ENCODE measurements at places on chromosomes 7 and 10. TPM values are rescaled to one million over a fixed set of nuclear protein-coding genes. Genes with fewer than 3 reads are reported as not detected.

- DNase-seq = no peak
- no peak overlapping the region for H3K4me3 ChIP-seq
- H3K27ac ChIP-seq = no peak overlapping the region
- no peaks in the 10 kb centered on the region for H3K27me3 ChIP-seq
Observed at GRCh38 chr7:12146813-12147212, 64.3 kb upstream of the TMEM106B start.

DNA sequence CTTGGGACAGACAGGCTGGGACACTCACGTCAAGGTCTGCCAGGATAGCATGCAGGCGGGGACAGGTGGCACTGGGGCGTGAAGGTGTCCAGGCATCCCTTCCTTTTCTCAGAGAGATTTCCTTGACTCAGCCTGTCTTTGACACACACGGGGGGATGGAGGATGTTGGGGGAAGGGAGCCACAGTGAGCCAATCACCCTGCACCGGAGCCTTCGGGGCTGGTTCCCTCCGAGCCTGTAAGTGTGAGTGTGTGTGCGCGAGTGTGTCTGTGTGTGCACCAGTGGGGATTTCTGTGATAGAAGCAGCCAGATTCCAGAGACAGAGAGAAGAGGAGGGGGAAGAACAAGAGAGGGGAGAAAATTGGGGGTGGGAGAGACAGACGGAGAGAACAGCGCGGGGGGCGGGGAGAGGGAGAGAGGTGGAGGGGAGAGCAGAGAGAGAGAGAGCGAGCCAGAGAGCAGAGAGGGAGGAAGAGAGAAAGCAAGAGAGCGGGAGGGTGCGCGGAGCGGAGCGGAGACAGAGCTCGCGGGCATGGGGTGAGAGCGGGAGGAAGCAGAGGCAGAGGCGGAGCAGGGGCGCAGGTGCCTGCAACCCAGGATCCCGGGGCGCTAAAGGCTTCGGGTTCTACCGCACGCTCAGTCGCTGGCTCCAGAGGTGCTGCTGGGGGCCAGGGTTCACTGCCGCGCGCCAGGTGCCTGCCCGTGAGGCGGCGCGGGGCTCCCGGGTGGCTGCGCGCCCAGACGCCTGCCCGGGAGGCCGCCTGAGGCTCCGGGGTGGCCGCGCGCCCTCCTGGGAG, 466 bp upstream of the GPR26 start:
- no peaks in the 10 kb centered on the region for H3K36me3 ChIP-seq
- no peaks in the 10 kb centered on the region for H3K4me1 ChIP-seq
- H3K4me3 ChIP-seq = no peak overlapping the region
- no peak for DNase-seq
- H3K27me3 ChIP-seq = no peaks in the 10 kb centered on the region
- H3K27ac ChIP-seq = no peak overlapping the region

CABCOCO1 gene
- total RNA-seq = not detected

- no peak for DNase-seq
- no peaks in the 10 kb centered on the region for H3K27me3 ChIP-seq
- peak overlapping the region; percentile 9 for H3K27ac ChIP-seq
- H3K4me3 ChIP-seq = no peak overlapping the region
- no peaks in the 10 kb centered on the region for H3K36me3 ChIP-seq
Observed at GRCh38 chr10:29790207-29790606, 155.4 kb upstream of the SVIL start.

- H3K4me3 ChIP-seq = no peak overlapping the region
- no peak overlapping the region for H3K27ac ChIP-seq
- H3K27me3 ChIP-seq = no peaks in the 10 kb centered on the region
Observed at GRCh38 chr10:23379686-23380085, 35.1 kb upstream of the C10orf67 start.

DNA sequence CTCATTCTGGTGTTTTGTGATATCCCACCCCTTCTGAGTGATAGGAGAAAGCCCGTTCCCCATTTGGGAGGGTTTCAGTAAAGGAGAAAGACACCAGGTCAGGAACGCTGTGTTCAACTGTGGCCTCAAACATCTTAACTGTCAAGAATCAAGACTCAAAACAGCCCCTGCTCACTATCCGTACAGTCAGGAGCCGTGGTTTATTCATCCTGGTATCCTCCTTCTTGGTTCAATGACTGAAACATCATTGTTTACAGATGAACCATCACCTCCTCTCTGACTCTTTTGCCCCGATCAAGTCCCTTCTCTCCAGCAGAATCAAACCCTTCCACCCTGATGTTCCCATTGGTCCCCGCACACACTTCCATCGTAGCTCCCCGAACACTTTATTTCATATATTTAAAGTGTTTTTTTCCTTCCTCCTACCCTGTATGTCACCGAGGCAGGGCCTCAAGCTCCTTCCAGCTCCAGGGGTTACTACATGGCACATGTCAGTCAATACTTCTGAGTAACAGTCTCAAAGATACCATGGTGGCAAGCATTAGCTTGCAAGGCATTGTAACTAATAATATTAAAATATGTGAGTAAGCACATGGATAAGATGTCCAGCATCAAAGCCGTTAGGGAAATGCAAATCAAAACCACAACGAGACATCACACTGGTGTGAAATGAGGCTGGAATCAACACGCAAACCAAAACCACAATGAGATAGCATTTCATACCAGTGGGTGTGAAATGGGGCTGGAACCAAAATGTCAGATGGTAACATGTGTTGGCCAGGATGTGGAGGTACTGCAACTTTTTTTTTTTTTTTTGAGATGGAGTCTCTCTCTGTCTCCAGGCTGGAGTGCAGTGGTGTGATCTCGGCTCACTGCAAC, 124.7 kb upstream of the C1QL3 start:
- no peaks in the 10 kb centered on the region for H3K4me1 ChIP-seq
- no peak overlapping the region for H3K4me3 ChIP-seq
- H3K27ac ChIP-seq = no peak overlapping the region
- no peak for DNase-seq

DNA sequence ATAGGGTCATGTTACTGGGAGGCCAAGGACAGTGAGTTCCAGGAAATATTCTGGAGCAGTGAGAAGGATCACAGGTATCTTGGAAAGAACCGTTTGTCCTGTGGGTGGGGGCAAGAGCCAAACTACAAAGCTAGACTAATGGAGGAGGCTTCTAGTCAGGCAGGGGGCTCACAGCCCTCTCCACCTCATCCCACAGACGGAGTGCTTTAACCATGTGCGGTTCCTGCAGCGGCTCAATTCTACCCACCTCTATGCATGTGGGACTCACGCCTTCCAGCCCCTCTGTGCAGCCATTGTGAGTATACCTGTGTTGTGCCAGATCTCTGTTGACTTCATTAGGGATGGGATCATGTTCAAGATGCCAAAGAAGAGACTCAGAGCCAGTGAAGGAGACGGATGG, 8.1 kb downstream of the SEMA4G start:
- peak; percentile 49 for DNase-seq
- H3K4me3 ChIP-seq = no peak overlapping the region
- no peaks in the 10 kb centered on the region for H3K27me3 ChIP-seq
- no peak overlapping the region for H3K27ac ChIP-seq
- no peaks in the 10 kb centered on the region for H3K36me3 ChIP-seq
- no peaks in the 10 kb centered on the region for H3K4me1 ChIP-seq

DNA sequence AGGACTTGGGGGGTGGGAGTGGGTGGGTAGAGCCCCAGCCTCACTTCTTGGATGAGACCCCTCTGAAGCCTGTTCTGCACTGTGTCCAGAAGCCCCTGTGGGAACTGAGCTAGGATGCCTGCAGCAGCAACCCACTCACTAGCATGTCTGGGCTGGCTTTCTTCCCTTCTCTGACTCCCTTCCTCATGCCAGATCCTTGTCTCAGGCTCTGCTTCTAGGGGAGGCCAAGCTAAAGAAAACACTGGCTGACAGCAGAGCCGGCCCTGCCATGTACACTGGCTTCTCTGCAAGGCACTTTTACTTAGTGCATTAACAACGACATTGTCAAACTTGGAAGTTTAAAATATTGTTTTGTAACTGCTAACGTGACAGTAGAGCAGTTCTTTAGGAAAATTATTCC, 50.2 kb downstream of the ARHGAP22 start:
- DNase-seq = no peak
- no peaks in the 10 kb centered on the region for H3K4me1 ChIP-seq
- H3K4me3 ChIP-seq = no peak overlapping the region
- no peak overlapping the region for H3K27ac ChIP-seq
- no peaks in the 10 kb centered on the region for H3K27me3 ChIP-seq

GRCh38 chr7:130673066-130673465, 4.5 kb upstream of the COPG2 start:
- no peak overlapping the region for H3K4me3 ChIP-seq
- no peaks in the 10 kb centered on the region for H3K36me3 ChIP-seq
- H3K4me1 ChIP-seq = peaks cover 7% of the 10 kb centered on the region
- no peaks in the 10 kb centered on the region for H3K27me3 ChIP-seq
- H3K27ac ChIP-seq = no peak overlapping the region
- DNase-seq = no peak

TUBAL3 gene
- not detected for total RNA-seq

- DNase-seq = peak; percentile 89
- no peaks in the 10 kb centered on the region for H3K27me3 ChIP-seq
- H3K4me3 ChIP-seq = no peak overlapping the region
- H3K27ac ChIP-seq = no peak overlapping the region
- no peaks in the 10 kb centered on the region for H3K4me1 ChIP-seq
Observed at GRCh38 chr10:129745186-129745750, 218.8 kb downstream of the EBF3 start.

DNA sequence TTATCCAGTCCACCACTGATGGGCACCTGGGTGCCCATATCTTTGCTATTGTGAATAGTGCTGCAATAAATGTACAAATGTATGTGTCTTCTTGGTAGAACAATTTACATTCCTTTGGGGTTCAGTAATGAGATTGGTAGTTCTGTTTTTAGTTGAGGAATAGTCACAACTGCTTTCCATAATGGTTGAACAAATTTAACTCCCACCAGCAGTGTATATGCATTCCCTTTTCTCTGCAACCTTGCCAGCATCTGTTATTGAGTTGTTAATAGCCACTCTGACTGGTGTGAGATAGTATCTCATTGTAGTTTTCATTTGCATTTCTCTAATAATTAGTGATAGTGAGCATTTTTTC, 27.8 kb downstream of the COA1 start:
- H3K4me1 ChIP-seq = peaks cover 7% of the 10 kb centered on the region
- no peaks in the 10 kb centered on the region for H3K36me3 ChIP-seq
- no peak for DNase-seq
- H3K27me3 ChIP-seq = no peaks in the 10 kb centered on the region
- no peak overlapping the region for H3K27ac ChIP-seq
- H3K4me3 ChIP-seq = no peak overlapping the region

TET1 gene
- 3.2 TPM for total RNA-seq

DNA sequence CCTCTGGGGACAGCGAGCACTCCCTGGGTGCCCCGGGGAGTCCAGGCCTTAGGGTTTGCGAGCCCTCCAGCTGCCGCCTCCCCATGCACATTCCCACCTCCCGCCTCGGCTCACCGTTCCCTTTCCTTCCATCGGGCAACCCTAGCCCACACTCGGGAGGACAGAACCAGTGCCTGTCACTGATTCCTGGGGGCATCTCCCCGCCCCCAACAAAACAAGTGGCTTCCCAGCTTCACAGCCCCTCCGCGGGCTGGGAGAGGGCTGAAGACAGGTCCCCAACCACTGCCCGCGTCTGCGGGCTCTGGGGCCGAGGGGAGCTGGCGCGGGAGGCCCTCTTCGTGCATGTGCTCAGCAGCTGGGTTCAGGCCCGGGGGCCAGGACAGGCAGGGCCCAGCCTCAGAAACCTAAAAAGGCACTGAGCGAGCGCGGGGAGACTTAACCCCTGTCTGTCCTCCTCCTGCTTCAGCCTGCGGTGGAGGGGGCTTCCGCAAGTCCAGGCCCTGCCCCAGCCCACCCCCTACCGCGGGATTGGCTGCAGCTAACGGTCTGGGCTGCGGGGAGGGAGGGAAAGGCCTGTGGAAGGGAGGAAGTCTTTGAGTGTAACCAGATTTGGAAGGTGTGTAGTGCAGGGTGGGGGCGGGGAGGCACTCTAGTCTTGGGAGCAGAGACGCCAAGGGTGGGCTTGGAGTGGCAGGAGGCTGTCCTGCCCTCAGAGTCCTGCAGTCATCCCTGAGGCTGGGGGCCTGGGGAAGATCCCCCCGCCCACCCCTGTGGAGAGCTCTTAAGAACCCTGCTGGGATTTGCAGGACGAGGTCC, 1.2 kb downstream of the FLNC start:
- peaks cover 48% of the 10 kb centered on the region for H3K4me1 ChIP-seq
- H3K27me3 ChIP-seq = no peaks in the 10 kb centered on the region

IL6 gene
- total RNA-seq = 12.0 TPM

DNA sequence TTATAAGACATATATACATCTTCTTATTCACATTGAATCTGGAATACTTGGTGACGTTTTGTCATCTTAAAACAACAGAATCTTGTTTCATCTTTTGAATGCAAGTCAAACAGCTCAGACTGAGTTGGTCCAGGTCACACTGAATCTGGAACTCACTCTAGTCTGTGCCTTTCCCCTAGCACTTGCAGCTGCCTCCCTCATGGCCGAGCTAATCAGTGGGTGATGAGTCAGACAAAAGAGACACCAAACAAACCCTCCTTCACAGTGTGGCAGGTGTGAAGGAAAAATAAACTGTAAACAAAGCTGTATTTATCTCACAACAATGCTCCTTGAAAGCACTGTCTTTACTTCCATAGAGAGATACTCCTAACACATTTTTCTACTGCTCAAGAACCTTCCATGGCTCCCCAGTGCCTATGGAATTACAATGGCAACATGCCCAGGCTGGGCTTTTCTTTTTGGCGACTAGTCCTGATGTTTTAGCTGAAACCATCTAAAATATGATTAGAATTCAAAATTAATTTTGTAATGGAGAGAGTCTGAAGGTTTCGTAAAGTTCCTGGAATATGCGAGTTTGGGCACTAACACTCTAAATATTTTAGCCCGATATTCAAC, 140.0 kb downstream of the ZNF365 start:
- H3K36me3 ChIP-seq = no peaks in the 10 kb centered on the region
- DNase-seq = no peak
- no peaks in the 10 kb centered on the region for H3K4me1 ChIP-seq
- no peak overlapping the region for H3K4me3 ChIP-seq
- H3K27me3 ChIP-seq = no peaks in the 10 kb centered on the region
- no peak overlapping the region for H3K27ac ChIP-seq
